Neuronal stem cell (in vitro differentiated cells): ENCODE measurements at places on chromosomes 3 and 15.
A peak's percentile ranks its signal among the peaks of the same experiment; 100 is the strongest.

- DNase-seq: no peak
Observed at GRCh38 chr3:18752273-18752934, 327.3 kb upstream of the SATB1 start.

DNA sequence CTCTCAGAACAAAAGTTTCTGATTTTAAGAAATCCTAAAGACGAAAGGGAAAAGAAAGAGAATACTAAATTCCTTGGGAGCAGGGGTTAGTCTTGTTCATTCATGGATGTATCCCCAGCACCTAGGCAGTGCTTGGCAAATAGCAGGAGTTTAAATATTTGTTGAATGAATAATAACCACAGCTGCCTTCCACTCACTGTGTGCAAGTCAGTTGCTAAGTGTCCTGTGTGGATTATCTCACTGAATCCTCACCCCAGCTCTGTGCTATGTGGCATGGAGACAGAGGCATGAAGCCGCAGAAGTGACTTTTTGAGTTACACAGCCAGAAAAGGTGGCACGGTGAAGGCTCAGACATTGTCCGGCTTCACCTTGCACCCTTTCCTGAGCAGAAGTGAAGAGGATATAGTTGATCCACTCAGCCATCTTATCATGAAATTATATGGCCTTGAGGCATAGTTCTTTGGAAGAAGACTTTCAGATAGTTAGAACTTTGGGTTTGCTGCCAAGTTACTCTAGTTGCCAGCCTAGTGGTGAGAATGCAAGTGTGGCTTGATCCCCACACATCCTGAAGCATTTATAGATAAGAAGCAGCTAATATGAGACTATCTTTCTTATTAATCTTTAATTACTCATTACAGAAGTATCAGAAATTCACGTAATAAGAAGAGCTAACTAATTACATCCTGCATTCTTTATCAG is 355.5 kb downstream of the LRTM1 start:
- no peak for DNase-seq

DNA sequence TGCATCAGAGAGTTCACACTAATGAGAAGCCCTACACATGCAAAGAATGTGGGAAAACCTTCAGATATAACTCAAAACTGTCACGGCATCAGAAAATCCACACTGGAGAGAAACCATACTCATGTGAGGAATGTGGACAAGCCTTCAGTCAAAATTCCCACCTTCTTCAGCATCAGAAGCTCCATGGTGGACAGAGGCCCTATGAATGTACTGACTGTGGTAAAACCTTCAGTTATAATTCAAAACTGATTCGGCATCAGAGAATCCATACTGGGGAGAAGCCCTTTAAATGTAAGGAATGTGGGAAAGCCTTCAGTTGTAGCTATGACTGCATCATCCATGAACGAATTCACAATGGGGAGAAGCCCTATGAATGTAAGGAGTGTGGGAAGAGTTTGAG is 10.2 kb downstream of the ZNF619 start:
- no peak for DNase-seq

GRCh38 chr3:117688583-117688982 is 979.0 kb downstream of the TUSC7 start:
- no peak for DNase-seq

DNA sequence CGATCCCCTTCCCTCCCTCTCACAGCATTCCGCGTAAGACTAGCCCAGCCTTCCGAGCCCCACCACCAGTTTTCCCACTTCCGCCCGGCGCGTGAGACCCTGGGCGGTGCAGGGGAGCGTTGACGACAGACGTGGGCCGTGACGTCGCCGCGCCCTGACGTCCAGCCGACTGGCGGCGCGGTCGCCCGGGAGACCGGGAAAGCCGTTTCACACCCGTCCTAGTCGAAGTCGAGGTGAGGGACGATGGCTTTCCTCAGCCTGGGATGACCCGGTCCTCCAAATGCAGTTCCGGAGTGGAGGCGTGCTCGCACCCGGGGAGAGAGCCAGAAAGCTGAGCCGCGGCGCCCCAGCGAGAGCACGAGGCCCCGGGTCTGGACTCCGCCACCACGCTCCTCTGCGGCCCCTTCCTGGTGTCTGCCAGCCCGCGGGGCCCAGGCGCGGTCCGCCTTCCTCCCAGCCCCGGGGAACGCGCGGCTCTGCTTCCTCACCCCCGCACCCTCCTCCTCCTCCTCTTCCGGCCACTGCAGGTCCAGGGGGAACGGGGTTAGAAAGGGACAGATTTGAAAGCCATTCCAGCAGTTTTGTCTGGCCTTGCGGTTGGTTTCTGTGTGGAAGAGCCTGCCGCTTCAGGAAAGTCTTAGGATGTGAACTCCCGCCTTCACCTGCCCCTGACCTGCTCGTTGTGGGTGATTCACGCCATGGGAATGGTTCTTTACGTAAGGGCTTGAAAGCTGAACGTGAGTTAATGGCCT is at the start of gene LEKR1:
Gene LEKR1 (plus strand): TSS at position 210 of the 752 bp plus-strand sequence. CDS start 2,977 bp downstream, outside the sequence.
- DNase-seq: peak; percentile 59
